Activated CD4-positive, alpha-beta memory T cell treated with anti-CD3 and anti-CD28 coated beads, Interleukin-2, amount 10 ng/mL, durations not matched to agents 7 days and 5 days (primary cell): ENCODE measurements at places on chromosomes 13 and 19. TPM values are rescaled to one million over a fixed set of nuclear protein-coding genes. Genes with fewer than 3 reads are reported as not detected.

Gene ZSCAN4
- not detected for total RNA-seq

DNA sequence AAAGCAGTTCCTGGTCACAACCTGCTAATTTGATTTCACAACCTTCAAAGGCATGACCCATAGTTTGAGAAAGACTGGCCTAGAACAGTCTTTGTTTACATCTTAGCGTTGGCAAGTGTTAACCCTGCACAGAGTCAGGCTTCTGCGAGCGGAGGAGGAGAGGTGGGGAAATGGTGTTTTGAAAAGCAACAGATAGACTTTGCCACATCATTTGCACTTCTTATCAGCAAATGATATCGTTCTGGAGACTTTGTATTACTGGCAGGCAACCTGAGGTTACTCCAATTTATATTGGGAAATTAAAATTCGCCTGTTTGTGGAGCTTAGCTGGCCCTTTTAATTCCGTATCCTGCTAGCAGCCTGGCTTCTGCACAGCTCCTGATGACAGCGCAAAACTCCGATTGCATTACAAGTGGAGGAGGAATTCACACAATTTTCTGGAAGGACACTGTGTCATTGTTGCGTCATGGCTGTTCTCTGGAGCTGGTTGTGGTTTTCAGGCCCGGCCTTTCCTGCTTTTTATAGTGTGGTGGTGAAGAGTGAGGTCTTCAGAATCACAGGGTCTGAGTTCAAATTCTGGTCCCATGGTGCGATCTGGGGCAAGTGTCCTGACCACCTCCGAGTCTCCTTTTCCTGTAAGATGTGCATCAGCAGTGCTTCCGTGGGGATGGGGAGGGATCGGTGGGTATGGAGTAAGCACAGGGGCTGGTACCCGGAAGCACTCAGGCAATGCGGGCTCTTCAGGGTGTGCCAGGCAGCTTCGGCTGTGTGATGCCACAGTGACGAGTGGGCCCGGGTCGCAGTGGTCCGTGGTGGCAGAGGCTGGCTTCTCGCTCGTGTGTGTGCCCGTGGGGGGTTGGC is 49.1 kb upstream of the EHD2 start:
- no peak for DNase-seq

DNA sequence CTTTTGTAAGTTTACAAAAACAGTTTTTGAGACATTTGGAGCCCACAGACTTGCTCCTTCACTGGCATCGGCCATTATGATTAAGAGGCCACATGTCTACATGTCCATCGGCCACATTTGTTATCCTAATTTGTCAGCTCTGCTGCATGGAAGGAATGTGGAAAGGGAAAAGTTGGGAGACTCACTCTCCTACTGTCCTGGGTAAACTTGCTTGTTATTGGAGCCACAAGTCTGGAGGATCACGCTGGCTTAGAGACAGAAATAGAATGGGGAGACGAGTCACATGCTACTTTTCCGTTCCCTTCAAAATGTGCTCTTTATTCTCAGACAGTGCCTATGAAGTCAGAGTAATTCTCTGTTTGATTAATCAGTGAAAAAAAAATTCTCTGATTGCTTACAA is 741.2 kb upstream of the PCDH9 start:
- no peak for DNase-seq

Gene PSPN
- 2.3 TPM for total RNA-seq

DNA sequence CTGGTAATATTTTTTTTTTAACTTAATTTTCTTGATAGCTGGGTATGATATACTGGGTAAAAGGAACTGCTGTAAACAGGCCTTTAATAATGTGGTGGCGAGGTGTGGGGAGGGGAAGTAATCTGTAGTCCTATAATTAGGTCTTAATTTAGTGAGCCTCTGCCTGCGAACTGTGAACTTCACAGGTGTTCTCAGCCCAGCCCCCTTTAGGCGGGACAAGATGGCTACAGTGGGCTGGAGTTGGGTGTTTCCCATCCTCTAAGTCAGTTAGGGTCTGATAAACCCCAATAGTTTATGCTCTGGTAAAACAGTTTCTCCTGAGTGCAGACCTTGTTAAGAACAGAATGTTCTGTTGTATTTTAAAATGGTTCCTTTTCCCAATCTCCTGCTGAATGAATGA is 97.6 kb upstream of the SERP2 start:
- no peak for DNase-seq

DNA sequence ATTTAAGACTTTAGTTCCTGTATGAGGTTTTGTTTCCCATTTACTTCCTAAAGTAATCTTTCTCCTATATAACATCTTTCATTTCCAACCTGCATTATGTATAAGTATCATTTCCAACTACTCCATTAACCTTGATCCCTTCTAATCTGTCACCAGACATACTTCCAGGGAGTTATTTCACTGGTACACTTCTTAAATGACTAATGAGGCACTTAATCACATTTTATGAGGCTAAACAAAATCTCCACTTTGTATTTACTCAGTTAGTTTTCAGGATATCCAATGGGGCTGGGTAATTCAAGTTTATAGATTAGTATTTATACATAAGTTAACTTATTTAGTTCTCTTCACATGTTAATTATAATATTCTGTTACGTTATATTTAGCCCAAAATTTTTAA is 634.7 kb downstream of the PCDH17 start:
- DNase-seq: no peak

Gene OR7C1
- not detected for total RNA-seq

DNA sequence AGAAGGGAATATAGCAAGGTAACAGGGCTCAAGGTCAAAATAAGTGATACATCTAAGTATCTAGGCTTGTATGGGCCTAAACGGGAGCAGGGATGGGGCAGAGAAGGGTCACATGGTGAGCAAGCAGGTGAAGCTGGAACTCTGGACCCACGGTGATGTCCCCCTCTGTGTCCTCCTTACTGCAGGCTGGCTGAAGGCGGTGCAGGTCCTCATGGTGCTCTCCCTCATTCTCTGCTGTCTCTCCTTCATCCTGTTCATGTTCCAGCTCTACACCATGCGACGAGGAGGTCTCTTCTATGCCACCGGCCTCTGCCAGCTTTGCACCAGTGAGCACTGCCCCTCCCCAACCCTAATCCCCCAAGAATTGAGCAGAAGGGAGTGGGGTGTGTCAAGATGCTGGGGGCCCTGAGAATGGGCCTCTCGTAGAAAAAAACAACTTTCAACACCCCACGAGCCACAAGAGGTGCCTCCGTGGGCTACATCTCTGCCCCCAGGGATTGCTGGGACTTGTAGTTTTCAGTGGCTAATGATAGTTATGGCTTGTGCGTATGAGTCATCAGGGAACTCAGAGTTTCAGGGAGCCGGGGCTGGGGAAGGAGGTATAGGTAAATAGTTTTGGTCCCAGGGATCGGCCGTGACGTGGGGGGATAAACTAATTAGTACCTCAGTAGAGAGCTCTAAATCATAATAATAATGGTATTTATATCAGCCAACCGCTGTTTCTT is 4.0 kb downstream of the EMP3 start:
- peak; percentile 60 for DNase-seq

- DNase-seq: peak; percentile 57
Observed at GRCh38 chr19:10260141-10260584, 8.1 kb downstream of the MRPL4 start.

DNA sequence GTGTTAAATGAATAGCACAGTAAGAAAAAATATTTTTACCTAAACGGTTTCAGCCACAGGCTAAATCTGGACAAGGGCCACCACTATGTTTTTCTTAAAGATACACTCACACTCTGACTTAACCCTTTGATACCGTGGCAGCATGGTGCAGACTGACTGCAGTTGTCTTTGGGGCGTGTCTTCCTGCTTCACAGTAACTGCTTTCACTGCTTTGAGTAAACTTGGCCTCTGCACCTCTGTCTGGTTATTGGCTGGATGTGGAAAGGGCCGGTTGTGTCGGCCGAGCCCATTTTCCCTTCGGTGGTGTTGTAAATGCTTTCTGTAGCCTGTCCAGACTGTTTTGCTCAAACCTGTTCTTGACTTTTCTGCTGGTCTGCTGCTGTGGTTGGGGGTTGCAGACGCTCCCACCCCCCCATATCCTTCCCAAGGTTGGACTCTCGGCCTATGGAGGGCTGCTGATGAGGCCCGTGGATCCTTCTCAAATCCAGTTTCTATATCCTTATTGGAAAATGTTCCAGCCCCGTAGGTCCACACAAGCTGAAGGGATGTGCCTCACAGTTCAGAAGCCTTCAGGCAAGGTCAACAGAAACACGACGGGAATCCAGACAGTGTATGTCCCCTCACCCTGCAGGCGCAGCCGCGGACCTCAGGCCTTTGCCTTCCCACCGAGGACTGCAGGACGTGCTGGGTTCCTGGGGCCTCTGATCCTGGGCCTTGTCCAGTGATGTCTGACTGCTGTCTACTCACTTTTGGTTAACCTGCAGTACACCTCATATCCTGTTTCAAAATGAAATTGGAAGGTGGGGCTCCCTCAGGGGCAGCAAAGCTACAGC is 90.2 kb upstream of the RNF113B start:
- no peak for DNase-seq

- DNase-seq: no peak
Observed at GRCh38 chr13:59166174-59166573, 997.6 kb downstream of the DIAPH3 start.
